ENCODE measurements at places on chromosomes 5 and 9.
A peak's percentile ranks its signal among the peaks of the same experiment; 100 is the strongest.

- peak overlapping the region; percentile 43 for H3K27ac ChIP-seq
- H3K4me3 ChIP-seq = no peak overlapping the region
- H3K27me3 ChIP-seq = no peaks in the 10 kb centered on the region
- H3K36me3 ChIP-seq = no peaks in the 10 kb centered on the region
- no peak for DNase-seq
Observed at GRCh38 chr5:67030289-67031056, 166.1 kb downstream of the CD180 start.

DNA sequence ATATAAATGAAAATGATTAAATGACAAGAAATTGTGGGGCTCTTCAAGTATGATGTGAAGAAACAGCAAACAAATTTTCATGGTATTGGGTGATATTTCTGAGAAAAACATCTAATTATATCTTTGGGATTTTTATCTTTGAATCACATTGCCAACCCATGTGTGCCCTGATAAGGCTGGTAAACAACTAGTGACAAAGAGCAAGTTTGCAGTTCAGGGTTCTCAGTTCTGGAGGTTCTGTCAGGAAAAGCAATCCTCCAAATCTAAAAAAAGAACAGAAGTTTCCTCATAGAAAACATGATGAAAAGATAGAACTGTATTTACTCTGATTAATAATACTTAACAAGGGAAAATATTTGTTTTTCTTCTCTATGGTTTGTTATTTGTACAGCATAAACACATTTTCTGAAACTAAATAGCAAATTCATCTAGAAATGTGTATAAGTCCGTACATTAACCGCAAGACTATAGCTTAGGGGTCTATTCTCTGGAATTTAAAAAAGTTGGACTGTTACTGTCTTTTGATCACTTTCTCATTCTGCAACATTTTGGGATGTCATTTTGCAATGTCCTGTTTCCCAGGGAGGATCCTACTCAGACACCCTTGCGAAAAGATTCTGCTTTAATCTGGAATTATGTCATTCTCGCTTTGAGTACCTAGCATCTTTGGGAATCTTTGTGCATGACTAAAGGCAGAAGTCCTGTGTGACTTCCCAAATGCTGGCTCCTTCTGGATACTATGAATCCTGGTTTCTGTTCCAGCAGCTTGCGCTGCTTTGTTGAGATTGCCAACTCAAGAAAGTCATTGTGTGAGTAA, 308.5 kb downstream of the ADGRV1 start:
- no peaks in the 10 kb centered on the region for H3K36me3 ChIP-seq
- no peak overlapping the region for H3K4me3 ChIP-seq
- no peaks in the 10 kb centered on the region for H3K27me3 ChIP-seq
- H3K27ac ChIP-seq = no peak overlapping the region
- no peak for DNase-seq
- H3K4me1 ChIP-seq = peaks cover 6% of the 10 kb centered on the region

GRCh38 chr5:100889165-100889743, 13.8 kb downstream of the ST8SIA4 start:
- DNase-seq = no peak
- no peaks in the 10 kb centered on the region for H3K27me3 ChIP-seq
- no peak overlapping the region for H3K27ac ChIP-seq
- H3K4me1 ChIP-seq = no peaks in the 10 kb centered on the region

DNA sequence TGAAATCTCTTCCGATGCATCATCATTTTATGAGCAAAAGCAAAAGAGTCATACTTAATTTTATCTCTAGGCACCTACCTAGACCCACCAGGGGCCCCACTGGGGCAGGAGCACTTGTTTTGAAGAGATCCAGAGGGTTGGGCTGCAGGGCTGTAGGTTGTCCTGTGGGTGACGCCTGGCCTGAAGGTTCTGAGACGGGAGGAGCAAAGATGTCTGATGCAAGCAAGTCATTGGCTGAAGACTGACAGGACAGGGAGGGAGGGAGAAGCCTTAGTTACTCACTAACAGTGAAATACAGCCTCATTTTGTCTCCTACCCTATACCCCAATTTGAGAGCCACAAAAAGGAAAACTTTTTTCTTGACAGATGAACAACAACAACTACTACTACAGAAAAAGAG, 17.1 kb upstream of the C9 start:
- peaks cover 38% of the 10 kb centered on the region for H3K36me3 ChIP-seq
- H3K4me3 ChIP-seq = no peak overlapping the region
- DNase-seq = no peak
- no peak overlapping the region for H3K27ac ChIP-seq
- H3K27me3 ChIP-seq = no peaks in the 10 kb centered on the region

- peak overlapping the region; percentile 22 for H3K4me3 ChIP-seq
- peak; percentile 69 for DNase-seq
- H3K27ac ChIP-seq = peak overlapping the region; percentile 64
- no peaks in the 10 kb centered on the region for H3K27me3 ChIP-seq
Observed at GRCh38 chr5:78908173-78909061, 76.7 kb downstream of the ARSB start.

GRCh38 chr9:86703346-86703745, 244.0 kb downstream of the GAS1 start:
- no peak overlapping the region for H3K4me3 ChIP-seq
- no peaks in the 10 kb centered on the region for H3K27me3 ChIP-seq
- H3K4me1 ChIP-seq = peaks cover 7% of the 10 kb centered on the region
